Stimulated activated CD4-positive, alpha-beta T cell treated with anti-CD3 and anti-CD28 coated beads, Interleukin-1b, Interleukin-23, amount 100 ng/mL, for 1 hour (primary cell): ENCODE measurements at places on chromosomes 1 and 21.
A peak's percentile ranks its signal among the peaks of the same experiment; 100 is the strongest.

- DNase-seq: no peak
Observed at GRCh38 chr1:226629210-226629895, 80.8 kb downstream of the STUM start.

DNA sequence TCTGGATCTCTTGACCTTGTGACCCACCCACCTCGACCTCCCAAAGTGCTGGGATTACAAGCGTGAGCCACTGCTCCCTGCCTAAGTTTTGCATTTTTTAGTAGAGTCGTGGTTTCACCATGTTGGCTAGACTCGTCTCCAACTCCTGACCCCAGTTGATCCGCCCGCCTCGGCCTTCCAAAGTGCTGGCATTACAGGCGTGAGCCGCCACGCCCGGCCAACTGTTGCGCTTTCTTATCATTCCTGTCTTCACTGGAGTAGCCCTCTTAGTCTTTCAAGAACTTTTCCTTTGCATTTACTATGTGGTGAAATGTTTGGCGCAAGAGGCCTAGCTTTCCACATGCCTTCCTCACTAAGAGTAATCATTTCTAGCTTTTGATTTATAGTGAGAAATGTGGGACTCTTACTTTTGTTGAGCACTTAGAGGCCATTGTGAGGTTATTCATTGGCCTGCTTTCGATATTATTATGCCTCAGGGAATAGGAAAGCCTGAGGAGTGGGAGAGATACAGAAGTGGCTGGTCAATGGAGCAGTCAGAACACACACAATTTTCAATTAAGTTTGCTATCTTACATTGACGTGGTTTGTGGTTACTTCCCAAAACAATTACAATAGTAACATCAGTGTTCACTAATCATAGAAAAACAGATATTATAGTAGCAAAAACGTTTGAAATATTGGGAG is 111.0 kb downstream of the ZMYM4 start:
- no peak for DNase-seq

- no peak for DNase-seq
Observed at GRCh38 chr1:20165522-20165951, 20.4 kb upstream of the UBXN10 start.

DNA sequence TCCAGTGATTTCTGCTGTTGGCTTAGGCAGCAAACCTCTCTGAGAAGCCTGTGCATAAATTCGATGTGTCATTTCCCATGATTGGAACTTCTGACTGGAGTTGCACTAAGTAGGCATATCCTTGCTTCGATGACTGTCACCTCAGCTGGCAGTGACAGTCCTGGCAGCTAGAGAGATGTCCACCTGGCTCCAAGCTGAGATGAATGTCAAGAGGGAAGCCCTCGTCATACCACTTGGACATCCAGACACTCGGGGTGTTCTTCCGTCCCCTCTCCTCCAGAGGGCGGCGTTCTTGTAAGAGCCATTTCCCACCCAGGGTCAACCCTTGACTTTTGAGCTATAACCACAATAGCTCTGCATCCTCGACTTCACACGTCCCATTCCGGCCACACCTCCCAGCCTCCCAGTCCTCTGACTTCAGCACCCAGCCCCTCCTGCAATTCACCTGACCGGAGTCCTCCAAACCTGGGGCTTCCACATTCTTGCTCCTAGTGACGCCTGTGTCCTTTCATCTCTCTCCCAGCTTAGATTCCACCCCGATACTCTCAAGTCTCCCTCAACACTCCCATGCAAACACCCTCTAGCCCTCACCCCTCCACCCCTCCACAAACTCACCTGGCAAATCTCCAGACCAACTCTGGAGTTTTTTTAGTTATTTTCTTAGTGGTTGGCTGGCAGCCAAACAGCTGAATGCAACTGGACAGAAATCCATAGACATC is 17.3 kb downstream of the CA6 start:
- no peak for DNase-seq

DNA sequence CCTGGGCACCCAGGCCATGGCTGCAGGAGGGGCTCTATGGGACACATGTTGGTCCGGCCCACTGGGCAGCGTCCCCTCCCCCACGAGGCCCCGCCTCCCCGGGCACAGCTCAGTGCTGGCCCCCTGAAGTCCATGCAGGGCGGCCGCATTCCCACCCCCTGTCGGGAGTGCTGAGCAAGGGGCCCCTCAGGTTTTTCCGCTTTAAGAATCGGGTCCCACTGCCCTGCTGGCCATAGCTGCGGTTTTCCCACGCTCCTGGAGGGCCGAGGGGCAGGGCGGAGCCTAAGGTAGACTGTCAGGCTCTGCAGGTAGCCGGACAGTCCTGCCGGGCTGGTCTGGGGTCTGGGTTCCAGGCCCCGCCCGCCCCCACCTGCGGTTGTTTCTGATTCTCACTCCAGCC is 43.5 kb upstream of the CCDC27 start:
- DNase-seq: no peak

GRCh38 chr1:10252508-10252907 is 42.1 kb downstream of the KIF1B start:
- DNase-seq: no peak

DNA sequence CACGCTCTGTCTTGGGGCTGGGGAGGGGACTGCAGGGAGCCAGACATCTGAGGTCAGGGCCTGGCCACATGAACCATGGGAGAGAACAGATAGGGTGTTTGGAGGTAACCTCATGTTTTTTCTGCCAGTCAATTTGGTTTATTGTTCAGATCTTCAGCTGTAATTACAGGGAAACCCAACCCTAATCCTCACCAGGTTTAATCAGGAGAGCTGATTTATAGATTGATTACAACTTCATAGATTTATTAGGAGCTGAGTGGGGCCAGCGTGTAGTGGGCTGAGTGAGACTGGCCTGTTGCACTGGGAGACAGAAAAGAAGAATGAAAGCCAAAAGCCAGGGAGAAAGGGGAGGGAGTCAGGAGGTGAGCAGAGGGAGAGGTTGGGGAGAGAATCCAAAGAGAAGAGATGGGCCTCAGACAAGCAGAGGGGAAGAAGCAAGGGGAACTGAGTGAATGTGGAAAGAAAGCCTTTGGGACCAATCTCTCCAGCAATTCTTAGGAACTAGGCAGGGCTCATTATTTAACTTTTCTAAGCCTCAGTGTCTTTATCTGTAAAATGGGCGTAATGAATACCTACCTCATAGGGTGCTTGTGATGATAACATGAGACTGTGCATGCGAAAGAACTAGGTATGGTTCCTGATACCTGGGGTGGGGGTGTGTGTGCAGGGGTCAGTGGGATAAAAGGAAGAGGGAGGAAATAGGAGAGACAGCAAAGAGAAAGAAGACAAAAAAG is 17.0 kb upstream of the STUM start:
- no peak for DNase-seq

GRCh38 chr21:46064870-46065214 is 33.1 kb upstream of the COL6A2 start:
- no peak for DNase-seq

DNA sequence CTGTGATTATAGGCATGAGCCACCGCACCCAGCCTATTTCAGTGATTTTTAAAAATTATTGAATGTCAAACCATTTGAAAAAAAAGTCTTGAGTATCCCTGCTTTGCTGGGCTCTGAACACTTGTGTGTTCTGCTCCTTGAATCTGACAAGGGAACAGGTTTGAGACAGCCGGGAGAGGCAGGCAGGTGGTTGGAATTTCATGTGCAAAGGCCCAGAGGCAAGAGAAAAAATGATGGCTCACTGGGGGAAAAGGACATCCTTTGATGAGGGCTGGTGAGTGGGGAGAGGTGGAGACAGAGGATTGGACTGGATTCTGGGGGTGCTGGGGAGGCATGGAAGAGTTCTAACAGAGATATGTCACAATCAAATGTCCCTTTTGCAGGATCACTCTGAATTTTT is 13.1 kb upstream of the WASF2 start:
- no peak for DNase-seq

GRCh38 chr1:24437631-24438396 is 22.2 kb downstream of the NIPAL3 start:
- no peak for DNase-seq

GRCh38 chr1:23594927-23595353 is 35.6 kb upstream of the ID3 start:
- no peak for DNase-seq

GRCh38 chr1:226945106-226945857 is 5.2 kb downstream of the COQ8A start:
- no peak for DNase-seq

GRCh38 chr1:247452447-247453039 is 5.4 kb downstream of the OR2B11 start:
- no peak for DNase-seq

DNA sequence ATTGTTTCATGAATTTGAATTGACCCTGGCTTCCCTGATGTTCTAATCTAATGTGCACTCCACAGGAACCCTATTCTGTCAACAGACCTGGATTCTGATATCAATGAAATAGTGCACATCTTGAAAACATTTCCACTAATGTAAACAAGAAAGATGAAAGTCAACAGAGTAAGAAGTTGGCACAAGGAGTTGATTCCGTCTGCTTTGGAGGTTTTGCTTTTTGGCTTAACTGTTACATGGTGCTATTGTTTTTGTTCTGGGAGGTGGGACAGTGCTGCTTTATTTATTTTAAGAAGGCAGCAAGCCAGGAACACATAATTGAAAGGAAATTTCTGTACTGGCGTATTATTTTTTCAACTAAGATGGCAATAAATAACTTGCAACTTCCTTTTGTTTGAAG is 73.3 kb downstream of the LEPR start:
- DNase-seq: no peak

DNA sequence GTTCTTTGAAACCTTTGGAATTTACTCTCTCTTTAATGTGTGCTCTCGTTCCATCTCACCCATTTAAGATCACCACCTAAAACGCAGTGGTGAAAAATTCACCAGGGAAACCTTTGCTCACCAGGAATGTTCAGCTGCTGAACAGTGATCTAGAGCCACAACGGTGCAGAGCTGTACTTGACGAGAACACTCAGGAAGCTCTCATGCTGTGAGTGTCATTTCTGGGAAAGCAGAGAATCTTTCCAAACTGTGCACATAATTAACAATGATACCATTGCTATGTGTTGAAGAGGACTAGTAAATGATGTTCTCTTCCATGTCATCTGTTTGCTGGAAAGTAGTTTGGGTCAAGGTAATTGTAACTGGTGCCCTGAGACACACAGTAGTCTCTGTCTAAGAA is 117.1 kb downstream of the ZZZ3 start:
- DNase-seq: no peak

GRCh38 chr1:205961991-205962820 is 18.9 kb upstream of the SLC26A9 start:
- no peak for DNase-seq

GRCh38 chr1:201800246-201800645 is 28.7 kb upstream of the IPO9 start:
- no peak for DNase-seq

- DNase-seq: no peak
Observed at GRCh38 chr1:162997499-162998285, 71.5 kb upstream of the RGS4 start.

GRCh38 chr1:25037174-25038074 is 107.3 kb upstream of the RUNX3 start:
- peak; percentile 50 for DNase-seq

GRCh38 chr1:241485145-241485544 is 34.4 kb downstream of the FH start:
- DNase-seq: no peak

GRCh38 chr1:90135286-90135685 is 140.4 kb downstream of the ZNF326 start:
- DNase-seq: no peak

DNA sequence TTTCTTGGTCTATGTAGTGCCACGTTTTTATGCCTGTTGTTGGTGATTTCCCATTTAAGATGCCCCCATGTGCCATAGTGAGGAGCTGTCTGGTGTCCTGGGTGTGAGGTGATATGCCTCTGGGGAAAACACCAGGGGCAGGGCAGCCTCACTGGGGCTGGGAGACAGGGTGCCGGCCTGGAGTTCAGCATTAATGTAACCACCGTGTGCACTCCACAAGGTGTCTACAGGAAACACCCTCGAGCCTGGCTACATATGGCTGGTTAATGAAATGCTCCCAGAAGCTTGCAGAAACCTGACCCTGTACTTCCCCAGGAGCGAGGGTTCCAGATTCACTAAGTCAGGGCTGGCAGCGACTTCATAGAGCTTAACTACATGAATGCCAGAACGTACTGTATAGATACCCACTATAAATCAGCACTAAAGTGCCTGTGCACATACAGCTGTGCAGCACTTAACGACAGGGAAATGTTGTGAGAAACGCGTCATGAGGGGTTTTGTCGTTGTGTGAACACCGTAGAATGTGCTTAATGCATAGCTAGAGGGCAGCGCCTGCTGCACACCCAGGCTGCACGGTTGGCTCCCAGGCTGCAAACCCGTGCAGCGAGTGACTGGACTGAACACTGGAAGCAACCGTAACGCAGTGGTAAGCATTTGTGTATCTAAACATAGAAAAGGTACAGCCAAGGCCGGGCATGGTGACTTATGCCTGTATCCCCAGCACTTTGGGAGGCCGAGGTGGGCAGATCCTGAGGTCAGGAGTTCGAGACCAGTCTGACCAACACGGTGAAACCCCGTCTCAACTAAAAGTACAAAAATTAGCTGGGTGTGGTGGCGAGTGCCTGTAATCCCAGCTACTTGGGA is 10.4 kb downstream of the TFF2 start:
- no peak for DNase-seq
